ENCODE measurements at places on chromosomes 13 and 19. TPM values are rescaled to one million over a fixed set of nuclear protein-coding genes. Genes with fewer than 3 reads are reported as not detected.

DNA sequence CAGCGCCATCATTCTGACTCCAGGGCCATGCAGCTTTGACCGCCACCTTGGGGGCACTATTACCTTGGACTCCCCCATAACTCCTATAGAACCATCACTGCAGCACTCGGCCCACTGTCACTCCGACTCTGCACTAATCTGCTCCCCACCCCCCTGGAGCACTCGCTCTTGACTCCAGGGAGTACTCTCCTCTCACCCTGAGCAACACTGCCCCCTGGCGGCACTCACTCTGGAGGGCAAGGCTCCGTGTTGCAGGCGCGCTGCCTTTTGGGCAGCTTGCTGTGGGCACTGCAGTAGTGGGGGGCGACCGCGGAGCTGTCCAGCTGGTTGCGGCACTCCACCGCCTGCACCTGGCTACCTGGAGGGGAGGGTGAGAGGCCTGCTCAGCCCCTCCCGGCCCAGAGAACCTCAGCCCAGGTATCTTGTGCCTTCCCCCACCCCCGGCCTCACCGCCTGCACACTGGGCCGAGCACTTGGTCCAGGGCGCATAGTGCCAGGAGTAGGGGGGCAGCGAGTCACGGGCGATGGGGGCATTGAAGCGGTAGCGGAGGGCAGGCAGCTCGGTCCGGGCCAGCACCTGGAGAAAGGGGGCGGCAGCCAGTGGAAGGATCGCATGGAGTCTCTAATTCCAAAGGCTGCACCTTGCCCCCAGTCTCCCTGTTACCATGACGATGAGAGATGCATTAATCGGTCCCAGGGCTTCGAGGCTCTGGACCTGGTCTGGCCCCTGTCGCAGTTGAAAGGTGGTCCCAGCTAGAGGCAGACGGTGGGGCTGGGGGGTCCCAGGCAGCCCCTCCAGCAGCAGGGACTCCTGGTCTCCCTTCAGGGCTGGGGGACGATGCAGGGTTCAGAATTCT is 8.9 kb upstream of the MYO1F start:
- no peaks in the 10 kb centered on the region for H3K36me3 ChIP-seq
- H3K4me1 ChIP-seq, result no peaks in the 10 kb centered on the region
- no peaks in the 10 kb centered on the region for H3K27me3 ChIP-seq
- no peak overlapping the region for H3K27ac ChIP-seq
- DNase-seq, result no peak

Gene ZNF415
- 10.8 TPM for total RNA-seq

Gene FBXO17
- 24.9 TPM for total RNA-seq

DNA sequence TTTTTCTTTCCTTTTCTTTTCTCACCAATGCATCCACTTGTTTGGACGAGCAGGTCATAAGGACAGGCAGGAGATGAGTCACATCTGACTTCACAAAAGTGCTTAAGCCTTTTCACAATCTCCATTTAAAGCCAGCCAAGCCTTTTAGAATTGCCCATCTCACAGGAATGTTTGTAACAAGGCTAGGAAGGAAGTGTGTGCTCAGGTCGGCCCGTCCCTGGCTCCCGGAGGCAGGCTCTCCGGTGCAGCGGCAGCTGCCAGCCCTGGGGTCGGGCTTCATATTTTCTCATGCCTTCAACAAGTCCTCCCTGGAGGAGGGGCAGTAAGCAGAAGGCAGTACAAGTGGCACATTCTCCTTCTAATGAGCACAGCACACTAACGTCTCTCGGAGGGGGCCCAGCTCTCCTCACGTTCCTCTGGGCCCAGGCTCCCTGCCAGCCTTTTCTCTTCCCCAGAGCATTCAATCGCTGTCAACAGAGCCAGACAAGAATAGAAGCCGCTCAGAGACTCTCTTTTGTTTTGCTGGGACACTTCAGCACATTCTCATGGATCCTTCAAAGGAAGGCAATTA is 180.5 kb downstream of the COL4A1 start:
- DNase-seq, result peak; percentile 92
- H3K4me3 ChIP-seq, result peak overlapping the region; percentile 38
- peaks cover 40% of the 10 kb centered on the region for H3K4me1 ChIP-seq
- H3K27me3 ChIP-seq, result no peaks in the 10 kb centered on the region
- H3K27ac ChIP-seq, result peak overlapping the region; percentile 86

All from esophagus muscularis mucosa (tissue), 4 donors.